Glomerular endothelial cell (primary cell): ENCODE measurements at places on chromosomes 7 and 10. TPM values are rescaled to one million over a fixed set of nuclear protein-coding genes. Genes with fewer than 3 reads are reported as not detected.

DNA sequence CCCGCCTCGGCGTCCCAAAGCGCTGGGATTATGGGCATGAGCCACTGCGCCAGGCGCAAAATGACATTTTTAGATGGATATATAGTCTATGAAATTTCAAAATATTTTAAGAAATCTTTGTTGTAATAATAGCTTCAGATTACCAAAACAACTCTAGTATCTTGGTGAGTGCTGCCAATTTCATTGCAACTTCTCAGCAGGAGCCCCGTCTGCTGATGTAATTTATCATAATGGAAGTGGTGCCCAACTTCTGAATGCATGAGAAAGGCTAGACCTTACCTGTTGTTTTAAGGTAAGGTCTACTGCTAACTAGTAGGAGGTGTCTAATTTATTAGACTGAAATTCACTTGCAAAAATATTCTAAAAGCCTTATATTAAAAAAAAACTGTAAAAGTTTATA, 20.0 kb downstream of the PDSS1 start:
- no peak for DNase-seq

DNA sequence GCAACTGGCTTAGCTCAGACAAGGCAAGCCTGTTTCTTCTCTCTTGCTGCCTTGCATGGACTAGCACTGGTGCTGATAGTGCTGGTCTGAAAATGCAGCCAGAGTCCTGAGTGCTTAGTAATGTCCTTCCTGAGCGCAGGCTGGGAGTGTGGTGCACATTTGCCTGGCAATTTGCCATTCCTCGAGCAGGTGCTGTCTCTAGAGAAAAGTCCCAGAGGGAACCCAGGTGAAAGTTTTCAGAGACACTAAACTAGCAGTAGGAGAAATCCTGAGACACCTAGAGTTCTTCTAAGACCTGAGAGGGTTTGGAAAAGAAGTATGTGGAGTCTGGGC, 1.9 kb downstream of the SFTPD start:
- DNase-seq: no peak

DNA sequence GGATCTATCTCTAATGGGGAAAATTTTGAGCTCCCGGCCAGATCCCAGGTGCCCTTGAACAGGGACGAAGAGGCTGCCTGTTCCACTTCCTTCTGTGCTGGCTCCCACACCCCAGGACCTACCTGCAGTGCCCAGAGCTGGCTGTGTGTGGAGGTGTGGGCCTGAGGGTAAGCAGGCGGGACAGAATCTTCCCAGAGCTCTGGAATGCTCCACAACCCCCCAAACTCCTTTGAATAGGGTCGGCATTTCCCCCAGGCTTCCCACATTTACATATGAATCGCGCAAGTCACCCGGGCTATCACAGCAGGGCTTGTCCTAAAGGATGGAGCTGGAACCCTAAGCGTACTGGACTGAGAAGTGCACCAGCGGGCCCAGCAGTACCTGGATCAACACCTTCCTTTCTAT, 95.9 kb downstream of the DNMBP start:
- no peak for DNase-seq

The CFAP69 gene
- total RNA-seq: 0.10 and 0.88 TPM in 2 replicates

DNA sequence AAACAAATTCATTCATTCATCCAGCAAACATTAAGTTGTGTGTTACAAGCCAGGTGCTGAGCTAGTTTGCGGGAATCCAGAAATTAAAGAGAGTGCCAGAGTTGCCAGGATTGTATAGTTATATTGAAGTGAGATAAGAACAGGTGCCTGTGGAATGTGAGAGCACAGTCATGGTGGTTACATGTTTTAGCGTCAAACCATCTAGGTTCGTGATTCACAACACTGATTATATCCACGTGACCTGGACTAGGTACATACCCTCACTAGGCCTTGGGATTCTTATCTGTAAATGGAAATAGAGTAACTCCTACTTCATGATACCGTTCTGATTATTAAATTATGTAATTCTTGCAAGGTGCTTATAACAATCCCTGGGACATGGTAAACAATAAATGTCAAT, 24.5 kb upstream of the CDK1 start:
- no peak for DNase-seq

DNA sequence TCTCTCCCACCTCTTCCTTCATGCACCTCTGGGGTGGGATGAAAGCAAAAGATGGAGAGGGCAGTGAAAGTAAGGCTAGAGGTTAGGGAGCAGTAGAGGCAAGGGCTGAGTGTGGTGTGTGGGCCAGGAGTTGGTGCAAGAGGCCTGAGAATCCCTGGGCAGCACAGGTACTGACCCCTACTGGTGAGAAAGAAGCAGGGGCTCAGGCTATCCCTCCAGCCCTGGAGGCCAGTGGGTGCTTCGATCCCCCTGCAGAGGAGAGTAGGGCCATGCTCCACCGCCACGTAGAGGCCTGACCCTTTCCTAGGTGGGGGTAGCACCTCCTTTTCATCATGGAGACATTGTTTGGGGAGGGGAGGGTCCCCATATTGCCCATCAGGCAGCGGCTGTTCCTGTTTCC, 9.8 kb downstream of the CDHR1 start:
- no peak for DNase-seq

- no peak for DNase-seq
Measured at GRCh38 chr7:17651863-17652385, 288.4 kb downstream of the SNX13 start.

The NHLRC2 gene
- total RNA-seq: 15.2 and 54.4 TPM in 2 replicates

DNA sequence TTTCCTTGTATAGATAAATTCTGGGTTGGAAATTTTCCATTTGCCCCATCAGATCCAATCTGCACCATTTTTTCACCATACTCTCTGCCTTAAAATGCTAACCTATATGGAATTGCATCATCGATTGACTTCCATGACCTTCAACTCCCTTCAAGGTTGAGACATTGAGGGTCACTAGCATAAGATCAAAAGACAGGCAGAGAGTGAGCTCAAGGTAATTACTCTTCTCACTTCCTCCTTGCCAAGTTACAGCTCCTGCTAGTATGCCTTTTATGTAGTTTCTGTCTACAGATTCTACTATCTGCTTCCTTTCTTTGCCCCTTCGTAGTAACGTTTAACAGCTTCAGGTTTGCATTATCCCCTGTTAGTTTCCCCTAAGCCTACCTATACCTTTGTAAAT, 1127.7 kb upstream of the LRRTM3 start:
- no peak for DNase-seq

GRCh38 chr10:49653273-49653929, 26.1 kb upstream of the C10orf53 start:
- no peak for DNase-seq

- DNase-seq: no peak
Measured at GRCh38 chr7:143299840-143300239, 11.7 kb downstream of the CASP2 start.

The GRID1 gene
- total RNA-seq: 0.12 and 0.34 TPM in 2 replicates

- no peak for DNase-seq
Measured at GRCh38 chr10:125284875-125285597, 124.7 kb upstream of the CTBP2 start.

The NXPH1 gene
- not detected in 2 replicates for total RNA-seq

The STOX1 gene
- total RNA-seq: 0.10 TPM in 1 of 2 replicates, not detected in the other

The UTF1 gene
- total RNA-seq: not detected in 2 replicates

The METTL27 gene
- 0.41 and 5.3 TPM in 2 replicates for total RNA-seq

GRCh38 chr7:30278849-30279652, 5.3 kb upstream of the ZNRF2 start:
- DNase-seq: no peak

- no peak for DNase-seq
Measured at GRCh38 chr7:155538293-155538692, 8.1 kb downstream of the CNPY1 start.

DNA sequence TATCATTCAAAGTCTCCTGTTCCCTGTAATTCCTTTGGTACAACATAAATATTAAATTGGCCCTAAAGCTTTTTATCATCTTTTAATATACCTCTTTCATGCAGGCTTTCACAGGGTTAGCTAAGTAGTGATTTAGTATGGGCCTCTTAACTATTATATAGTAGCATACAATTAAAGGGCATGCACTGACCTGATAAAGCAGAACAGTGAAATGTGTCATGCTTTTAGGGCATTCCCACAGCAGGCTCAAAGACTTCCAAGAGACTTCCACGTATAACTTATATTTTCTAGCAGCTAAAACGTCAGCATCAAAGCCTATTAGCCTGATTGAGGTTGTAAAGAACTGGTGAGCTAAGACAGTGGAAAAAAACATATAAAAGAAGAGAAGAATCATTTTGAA, 35.3 kb downstream of the SAMD8 start:
- DNase-seq: no peak

The CTAGE4 gene
- 0.19 TPM in 1 of 2 replicates, not detected in the other for total RNA-seq

DNA sequence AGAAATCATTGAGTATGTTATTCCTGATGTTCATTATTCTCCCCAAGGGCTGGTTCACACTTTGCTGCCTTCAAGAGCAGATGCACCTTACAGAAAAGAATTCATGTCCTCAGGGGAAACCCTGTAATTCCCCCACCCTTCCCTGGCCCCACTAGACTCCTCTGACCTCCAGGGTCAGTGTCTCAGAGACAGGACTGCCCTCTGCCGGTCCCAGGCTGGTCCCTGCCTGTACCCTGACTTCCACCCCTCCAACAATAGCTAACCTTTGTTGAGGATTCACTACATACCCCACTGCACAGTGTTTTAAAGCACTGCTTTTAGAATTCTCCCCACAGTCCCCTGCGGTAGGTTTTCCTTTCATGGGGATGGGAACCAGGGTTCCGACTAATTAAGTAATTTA, 4.4 kb upstream of the SEPHS1 start:
- DNase-seq: no peak

DNA sequence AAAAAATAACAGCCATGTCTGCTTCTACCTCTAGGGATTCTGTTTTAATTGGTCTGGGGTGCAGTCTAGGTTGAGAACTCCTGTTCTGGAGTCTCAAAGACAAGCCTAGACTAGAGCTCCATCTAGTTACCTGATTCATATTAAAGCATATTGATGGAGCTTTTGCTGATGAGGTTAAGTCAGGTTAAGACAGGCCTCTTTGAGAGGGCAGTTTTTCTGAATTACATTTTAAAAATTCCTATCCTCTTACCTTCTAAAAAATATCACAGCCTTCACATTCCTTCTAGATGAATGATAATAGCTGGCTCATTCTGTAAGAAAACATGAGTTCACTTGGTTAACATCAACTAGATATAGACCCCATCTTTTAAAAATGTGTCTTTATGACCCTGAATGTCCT, 28.9 kb downstream of the MGAM start:
- DNase-seq: no peak

DNA sequence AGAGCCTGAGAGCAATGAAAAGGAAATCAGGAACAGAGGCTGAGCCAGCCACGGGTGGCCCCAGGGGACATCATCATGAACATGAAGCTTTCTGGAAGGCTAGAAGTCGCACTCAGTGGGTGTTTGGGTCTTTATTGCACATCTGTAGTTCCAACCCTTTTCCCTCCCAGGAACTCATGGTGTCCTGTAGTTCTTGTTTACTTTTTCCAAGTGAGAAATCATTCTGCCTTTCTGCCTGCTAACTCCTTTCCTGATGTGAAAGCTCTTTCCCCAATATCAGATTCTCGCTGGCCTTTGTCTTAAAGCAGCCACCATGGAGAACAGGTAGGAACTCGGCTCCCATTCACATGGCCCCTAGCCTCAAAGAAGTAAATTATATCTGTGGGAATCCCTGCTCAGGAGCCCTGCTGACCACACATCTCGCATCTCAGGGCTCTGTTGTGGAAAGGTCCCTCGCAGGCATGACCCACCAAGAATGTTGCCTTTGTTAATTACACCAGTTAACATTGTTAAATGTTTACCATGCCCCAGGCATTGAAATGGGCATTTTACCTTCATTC, 542.7 kb downstream of the TNS3 start:
- DNase-seq: no peak

- DNase-seq: no peak
Measured at GRCh38 chr7:82423446-82423845, 20.1 kb downstream of the CACNA2D1 start.

The INMT gene
- 0.05 and 0.12 TPM in 2 replicates for total RNA-seq

DNA sequence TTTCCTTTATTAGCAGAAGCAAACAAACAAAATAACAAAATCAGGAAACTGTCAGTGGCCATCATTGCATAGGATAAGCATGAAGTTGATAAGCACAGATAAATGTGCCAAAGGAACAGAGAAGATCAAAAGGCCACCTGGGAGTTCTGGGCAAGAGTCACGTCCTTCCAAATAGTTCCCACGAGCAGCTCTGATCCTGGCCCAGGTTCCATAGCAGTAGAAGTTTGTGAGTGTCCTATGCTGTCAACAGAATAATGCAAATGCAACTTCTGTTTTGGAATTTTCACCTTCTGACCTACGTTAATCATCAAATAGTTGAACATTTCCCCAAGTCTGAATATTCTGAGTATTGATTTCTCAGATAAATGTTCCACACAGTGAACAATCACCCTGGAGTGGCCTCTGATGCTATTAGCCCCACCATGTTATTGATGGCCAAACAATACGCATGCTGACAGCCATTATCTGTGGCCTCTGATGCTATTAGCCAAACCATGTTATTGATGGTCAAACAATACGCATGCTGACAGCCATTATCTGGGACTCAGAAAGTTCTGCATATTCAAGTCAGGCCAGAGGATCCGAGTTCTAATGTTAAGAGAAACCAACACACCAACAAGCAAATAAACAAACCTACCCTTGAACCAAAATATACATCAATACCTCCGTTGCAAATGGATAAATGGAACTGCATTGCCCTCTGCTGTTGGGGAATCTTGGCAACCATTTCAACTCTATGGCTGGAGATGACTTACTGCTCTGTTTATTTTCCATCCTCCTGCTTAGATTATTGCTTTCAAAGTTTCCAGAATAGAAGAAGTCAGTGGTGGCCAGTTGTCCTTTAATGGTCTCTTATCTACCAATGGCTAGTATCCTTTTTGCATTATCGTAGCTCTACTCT, 63.3 kb downstream of the MRC1 start:
- DNase-seq: peak; percentile 22

- DNase-seq: no peak
Measured at GRCh38 chr7:130123501-130123900, 53.2 kb downstream of the KLHDC10 start.

The CASD1 gene
- total RNA-seq: 9.9 and 16.0 TPM in 2 replicates

The UPK3BL1 gene
- 13.4 and 24.4 TPM in 2 replicates for total RNA-seq

GRCh38 chr10:105968666-105969065, 1195.8 kb downstream of the SORCS1 start:
- no peak for DNase-seq

DNA sequence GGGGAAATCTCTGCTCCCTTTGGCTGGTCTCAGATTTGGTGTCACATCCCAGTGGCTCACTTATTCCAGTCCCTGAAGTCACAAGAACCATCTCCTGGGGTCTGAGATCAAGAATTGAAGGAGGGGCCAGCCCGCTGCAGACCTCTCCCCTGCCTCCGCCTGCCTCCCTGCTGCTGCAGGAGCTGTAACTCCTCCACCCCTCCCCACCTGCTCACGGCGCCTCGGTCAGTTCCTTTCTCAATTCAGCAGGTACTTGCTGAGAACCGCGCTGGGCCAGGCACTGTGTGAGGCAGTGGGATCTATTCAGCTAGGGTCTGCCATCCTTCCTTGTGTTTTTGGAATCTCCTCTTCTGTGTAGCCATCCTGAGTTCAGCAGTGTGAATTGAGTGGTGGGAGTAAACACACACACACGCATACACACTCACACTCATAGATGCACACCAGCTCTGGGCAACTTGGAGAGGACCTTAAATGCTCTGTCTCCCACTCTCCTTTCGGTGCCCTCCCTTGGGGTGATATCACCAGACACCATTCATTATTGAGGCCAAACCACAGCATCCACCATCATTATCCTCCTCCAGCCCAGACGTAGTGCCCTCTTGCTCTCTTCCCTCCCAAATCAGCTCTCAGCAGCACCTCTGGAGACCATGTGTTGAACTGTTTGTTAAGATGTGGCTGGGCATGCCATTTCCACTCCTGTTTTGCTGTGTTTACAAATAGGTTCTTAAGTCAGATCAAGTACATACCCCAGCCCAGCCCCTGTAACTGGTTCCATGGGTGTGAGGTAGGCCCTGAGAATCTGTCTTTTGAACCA, 22.0 kb upstream of the ANKRD2 start:
- DNase-seq: no peak
